ENCODE measurements at places on chromosomes 13 and 19. TPM values are rescaled to one million over a fixed set of nuclear protein-coding genes. Genes with fewer than 3 reads are reported as not detected.

DNA sequence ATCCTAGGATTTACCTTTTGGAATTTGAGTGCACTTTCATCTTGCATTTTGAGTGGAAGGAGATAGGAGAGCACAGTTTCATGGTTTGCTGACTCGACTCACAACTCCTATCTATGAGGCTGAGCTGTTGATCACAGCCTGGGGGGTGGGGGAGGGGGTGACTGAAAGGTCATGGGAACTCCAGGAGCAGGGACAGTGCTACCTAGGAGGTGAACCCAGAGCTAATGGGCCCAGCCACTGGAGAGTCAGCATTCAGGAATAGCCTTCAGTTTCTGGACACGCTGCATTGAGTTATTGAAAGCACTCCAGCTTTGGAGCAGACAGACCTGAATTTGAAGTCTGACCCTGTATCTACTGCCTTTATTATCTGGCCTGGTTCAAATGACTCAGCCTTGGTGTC, 339.9 kb downstream of the SLC7A1 start:
- DNase-seq, result no peak

PLPPR3 gene
- 2.1 TPM for total RNA-seq

DNA sequence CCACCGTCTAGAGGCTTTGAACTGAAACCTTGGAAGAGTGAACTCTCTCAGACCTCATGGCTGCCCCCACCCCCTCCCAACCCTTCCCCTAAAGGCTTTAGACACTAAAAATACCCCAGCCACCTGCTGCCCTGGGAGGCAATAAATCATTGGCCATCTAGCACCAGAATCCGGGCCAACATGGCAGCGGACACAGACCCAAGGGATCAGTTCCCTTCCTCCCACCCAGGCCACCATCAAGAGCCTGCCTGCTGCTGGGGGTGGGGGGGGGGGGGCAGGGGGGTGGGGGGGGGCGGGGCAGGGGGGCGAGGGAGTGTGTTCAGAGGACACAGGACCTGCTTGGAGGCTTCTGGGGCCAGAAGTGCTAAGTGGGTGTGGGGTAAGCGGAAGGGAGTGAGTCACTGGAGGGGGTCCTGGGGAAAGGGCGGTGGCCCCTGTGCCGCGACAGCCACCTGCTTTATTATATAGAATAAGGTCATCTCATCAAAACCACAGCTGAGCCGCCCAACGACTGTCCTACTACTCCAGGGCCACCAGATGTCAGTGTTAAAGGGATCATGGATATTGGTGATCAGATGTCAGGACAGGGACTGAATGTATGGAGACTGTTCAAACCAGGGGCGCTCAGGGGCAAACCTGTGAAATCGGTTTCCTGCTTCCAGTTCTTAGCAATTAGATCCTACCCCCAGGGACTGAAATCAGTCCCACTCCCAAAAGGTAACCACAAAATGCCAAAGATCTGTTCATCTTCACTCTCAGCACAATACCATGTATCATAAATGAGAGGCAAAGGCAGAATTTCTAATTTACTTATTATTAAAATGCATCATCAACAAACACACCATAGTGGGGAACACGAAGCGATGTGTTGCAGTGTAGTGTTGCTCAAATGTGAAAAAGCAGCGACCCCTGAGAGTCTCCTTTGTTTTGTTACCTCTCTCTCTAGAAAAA, 24.3 kb downstream of the ARL11 start:
- no peak for DNase-seq

DNA sequence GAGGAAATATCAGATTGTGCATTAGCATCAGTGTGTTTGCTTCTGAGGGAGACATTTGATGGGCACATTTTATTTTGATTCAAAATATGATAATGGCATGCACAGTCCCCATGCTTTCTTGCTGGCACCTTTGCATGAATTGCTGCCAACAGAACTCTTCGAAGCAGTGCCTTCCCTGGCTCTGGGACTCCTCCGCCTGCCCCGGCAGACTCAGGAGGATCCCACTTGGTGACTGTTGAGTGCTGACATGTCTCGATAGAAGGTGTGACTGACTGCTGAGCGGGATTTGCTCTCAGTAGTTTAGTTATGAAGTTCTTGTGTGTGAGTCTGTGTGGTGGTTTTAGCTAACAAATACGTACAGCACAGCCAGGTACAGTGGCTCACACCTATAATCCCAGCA, 239.7 kb downstream of the FGF9 start:
- no peak for DNase-seq

CLEC4M gene
- 5.8 TPM for total RNA-seq

- no peak for DNase-seq
These were observed 1.4 kb upstream of the NTF4 start for GRCh38 chr19:49065905-49066512.

DNA sequence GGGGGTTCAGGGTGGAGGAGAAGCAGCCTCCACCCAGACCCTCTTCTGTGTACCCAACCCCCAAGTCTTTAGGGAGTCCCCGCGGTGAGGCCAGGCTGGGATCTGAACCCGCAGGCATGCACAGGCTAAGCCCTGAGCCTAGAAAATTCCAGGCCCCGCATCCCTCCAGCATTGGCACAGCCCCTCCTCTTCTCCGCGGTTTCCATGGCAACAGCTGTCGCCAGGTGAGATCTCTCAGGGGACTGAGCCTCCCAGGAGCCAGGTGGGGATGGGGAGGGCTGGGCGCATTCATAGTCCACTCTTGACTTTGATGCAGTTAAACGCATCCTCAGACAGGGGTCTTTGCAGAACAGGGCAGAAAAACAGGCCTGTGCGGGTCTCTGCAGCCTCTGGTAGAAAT, 48.3 kb upstream of the USP29 start:
- no peak for DNase-seq

DNA sequence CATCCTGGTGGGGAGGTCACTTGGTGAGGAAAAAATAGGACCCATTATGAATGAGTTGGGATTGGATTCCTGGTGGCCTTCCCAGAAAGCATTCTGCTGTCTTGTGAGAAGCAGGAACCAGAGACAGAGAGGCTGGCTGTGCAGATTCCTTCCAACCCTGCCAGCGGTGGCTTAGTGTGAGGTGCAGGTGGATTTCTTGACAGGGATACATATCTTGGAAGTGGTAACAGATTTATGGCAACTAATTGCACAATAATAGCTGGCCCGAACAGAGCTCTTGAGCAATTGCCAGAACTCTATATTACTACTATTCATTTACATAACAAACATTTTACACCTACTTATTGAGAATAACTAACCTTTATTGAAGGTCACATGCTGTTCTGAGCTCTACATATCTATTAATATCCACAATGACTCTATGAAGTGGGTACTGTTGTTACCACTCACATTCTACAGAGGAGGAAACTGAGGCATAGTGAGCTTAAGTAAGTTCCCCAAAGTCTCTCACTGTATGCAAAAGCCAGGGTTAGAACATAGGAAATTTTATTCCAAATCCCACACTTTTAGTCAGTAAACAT, 173.9 kb upstream of the SERP2 start:
- no peak for DNase-seq

ZNF560 gene
- 0.83 TPM for total RNA-seq

DNA sequence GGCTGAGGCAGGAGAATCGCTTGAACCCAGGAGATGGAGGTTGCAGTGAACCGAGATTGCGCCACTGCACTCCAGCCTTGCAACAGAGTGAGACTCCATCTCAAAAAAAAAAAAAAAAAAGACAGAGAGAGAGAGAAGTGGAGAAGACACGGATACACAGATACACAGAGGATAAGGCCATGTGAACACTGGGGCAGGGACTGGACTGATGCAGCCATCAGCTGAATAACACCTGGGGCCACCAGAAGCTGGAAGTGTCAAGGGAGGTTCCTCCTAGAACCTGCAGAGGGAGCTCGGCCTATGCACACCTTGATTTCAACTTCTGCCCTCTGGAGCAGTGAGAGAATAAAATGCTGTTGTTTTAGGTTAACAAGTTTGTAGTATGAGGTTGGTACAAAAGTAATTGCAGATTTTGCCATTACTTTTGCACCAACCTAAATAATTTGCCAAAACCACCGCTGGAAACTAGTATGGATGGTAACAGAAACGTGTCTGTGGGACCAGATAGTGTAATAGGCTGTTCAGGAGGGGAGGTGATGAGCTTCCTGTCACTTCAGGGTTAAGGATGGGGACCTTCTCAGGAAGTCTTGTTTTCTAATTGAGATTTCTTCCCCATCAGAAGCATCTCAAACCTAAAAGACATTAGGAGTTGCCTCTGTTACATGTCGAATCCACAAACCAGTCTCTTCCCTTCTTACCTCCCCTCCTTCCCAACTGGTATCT, 36.4 kb upstream of the IGSF23 start:
- DNase-seq, result peak; percentile 59

DNA sequence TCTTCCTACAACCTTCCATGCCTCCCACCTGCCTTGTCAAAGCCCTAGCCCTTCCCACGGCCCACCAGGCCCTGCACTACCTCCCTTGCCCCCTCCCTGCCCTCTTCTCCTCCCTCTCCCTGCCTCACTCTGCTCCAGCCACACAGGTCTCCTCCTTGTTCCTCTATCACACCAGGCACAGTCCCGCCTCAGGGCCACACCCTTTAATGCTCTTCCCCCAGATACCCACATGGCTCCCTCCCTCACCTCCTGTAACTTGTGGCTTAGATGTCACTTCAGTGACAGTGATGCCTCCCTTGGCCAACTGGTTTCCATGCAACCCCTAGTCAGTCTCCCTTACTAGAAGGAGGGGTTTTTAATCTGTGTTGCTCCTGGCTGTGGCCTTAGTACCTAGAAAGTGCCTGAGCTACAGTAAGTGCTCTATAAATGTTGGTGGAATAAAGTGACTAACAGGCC, 1.3 kb downstream of the SIRT6 start:
- DNase-seq, result no peak

GRCh38 chr19:15297416-15298224, 34.7 kb downstream of the BRD4 start:
- DNase-seq, result no peak

DNA sequence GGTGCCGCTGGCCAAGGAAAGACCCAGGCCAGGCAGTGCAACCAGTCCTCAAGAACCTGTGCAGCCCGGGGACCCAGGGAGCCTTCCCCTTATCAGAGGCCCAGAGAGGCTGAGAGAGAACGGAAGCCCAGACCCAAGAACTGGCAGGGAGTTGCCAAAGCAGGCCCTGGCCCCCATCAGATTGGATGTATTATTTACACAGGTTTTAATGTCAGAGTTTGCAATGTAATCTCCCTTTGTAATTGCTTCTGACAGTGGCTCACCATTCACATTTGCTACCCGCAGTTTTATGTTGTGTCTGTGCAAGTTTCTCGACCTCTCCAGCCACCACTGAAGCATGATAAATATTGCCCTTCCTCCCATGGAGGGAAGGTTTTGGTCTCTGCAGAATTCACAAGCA, 660.9 kb downstream of the LIG4 start:
- no peak for DNase-seq

- no peak for DNase-seq
These were observed 264.1 kb upstream of the SPRY2 start for GRCh38 chr13:80605011-80605410.

GRCh38 chr13:106159295-106160195, 375.9 kb downstream of the EFNB2 start:
- DNase-seq, result no peak

BRME1 gene
- total RNA-seq, result 2.0 TPM

DNA sequence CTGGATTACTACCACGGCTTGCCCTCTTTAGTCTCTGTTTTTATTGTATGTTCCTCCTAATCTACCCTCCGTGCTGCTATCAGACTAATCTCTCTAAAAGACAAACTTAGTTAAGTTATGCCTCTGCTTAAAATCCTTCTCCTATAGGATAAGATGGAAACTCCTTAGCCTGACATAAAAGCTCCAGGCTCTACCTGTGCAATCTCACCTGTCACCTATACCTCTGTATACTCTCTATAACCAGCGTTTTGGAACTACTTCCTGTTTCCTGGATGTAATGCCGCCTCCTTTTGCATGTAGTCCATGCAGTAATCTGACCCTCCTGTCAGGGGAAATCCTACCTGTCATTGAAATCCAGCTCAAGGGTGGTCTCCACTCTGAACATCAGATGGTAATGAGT, 41.2 kb downstream of the OLFM4 start:
- DNase-seq, result no peak

DNA sequence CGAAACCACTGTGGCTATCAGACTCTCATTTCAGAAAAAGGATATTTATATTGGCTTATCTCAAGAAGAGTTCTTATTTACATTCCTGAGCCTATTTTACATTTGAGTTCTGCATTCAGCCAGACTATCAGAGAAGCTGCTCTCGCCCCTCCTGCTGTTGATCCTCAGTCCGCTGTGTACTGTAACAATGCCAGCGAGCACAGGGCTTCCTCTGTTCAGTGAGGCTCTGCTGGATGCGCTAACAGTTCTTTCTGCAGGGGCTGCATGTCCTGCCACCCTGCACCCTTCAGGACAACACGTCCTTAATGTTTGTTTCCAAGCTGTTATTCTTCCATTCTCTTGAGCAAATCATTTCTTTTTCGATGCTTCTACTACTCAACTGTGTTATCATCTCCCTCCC, 463.7 kb upstream of the SGCG start:
- DNase-seq, result no peak

GRCh38 chr13:67229481-67230403, at the start of gene PCDH9:
Gene PCDH9, minus strand, starts transcription at chr13:67230336. Its CDS starts 1,896 bp downstream, at chr13:67228440.
- no peak for DNase-seq

LRG1 gene
- 14.9 TPM for total RNA-seq

TINCR gene
- total RNA-seq, result 3.9 TPM

DNA sequence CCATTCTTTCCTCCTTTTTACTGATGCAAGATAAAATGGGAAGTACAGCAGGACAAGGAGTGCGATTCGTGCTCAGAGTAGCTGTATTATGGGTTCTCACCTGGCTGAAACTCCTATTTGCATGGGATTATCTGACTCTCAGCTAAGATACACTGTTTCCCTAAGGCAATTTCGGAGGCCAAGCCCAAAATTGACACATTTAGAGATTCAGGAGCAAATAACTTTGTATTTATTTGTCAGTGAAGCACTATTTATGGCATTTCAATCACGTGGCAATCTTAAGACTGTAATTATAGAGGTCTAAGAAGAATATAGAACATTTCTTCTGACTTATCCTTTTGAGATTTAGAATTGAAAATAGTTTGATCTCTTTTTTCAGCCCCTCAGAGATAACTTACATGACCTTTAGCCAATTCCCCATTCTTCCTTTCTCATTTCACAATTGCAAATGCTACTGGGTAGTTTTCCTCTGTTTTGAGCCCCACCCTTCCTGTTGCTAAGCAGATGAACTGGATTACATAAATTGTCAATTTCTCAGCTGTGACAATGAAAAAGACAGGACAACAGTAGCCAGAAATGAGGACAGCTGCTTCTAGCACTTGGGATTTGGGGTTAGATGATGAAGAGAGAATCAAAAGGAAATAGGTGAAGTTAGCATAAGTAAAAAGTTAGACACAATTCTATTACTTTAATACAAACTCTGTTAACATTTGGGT, 122.7 kb upstream of the FRY start:
- DNase-seq, result no peak

GRCh38 chr13:76969488-76970365, 21.4 kb downstream of the ACOD1 start:
- no peak for DNase-seq

- DNase-seq, result no peak
These were observed 58.7 kb downstream of the IER2 start for GRCh38 chr19:13208672-13209483.

GRCh38 chr19:17604372-17605025, 49.0 kb downstream of the COLGALT1 start:
- no peak for DNase-seq
